ENCODE measurements at places on chromosomes 5 and 9.
A peak's percentile ranks its signal among the peaks of the same experiment; 100 is the strongest.

GRCh38 chr5:163504079-163504931 lies 1.1 kb upstream of the MAT2B start:
- DNase-seq, result peak; percentile 78

DNA sequence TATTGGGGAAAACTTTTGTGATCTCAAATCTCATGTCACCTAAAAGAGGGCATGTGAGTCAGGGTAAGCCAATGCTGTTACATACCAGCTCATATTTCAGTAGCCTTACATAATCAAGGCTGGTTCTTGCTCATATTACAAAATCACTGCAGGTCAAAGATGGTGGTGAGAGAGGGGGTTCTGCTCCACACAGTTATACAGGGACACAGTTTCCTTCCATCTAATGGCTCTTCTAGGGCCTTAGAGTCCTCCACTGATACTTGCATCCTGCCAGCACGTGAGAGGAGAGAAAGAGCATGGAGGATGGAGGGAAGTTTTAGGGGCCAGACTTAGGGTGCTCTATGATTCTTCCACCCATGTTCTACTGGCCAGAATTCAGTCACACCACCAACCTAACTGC lies 130.0 kb downstream of the LIFR start:
- no peak for DNase-seq

DNA sequence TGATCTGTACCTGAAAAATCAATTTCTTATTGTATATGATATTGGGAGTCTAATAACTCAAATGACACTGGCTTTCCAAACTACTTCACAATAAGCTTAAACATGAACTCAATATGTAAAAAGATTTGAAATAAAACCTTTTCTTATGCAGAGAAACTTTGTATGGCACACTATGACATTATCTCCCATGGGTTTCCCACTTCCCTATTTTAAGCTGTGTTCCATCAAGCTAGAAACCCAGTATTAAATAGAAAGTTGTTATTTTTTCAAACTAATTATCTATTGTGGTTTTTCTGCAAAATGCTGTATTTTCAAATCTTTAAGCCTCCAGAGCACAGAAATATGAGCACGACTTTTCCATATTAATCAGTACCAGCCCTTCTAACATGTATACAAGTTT lies 174.7 kb downstream of the NFIB start:
- no peak for DNase-seq

- peak; percentile 64 for DNase-seq
Observed at GRCh38 chr5:93058309-93058708, 522.7 kb downstream of the NR2F1-AS1 start.

DNA sequence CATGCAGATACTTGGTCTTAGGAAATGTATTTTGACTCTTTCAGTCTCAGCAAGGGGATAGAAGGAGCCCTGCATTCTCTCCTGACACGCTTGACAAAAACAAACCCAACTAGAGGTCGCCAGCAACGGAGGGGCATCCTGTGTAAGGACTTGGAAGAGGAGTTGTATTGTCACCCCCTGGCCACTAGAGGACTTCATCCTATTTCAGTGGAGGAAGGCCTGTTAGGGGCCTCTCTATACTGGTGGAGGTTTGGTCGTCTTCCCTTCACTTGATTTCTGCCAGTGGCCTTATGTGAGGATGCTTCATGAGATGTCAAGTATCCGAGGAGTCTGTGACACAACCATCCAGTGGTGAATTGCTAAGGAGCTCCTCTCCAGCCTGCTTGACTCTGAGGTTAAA lies 122.8 kb upstream of the STC2 start:
- DNase-seq, result no peak

GRCh38 chr9:96435345-96435744 lies 14.6 kb upstream of the HABP4 start:
- DNase-seq, result no peak

DNA sequence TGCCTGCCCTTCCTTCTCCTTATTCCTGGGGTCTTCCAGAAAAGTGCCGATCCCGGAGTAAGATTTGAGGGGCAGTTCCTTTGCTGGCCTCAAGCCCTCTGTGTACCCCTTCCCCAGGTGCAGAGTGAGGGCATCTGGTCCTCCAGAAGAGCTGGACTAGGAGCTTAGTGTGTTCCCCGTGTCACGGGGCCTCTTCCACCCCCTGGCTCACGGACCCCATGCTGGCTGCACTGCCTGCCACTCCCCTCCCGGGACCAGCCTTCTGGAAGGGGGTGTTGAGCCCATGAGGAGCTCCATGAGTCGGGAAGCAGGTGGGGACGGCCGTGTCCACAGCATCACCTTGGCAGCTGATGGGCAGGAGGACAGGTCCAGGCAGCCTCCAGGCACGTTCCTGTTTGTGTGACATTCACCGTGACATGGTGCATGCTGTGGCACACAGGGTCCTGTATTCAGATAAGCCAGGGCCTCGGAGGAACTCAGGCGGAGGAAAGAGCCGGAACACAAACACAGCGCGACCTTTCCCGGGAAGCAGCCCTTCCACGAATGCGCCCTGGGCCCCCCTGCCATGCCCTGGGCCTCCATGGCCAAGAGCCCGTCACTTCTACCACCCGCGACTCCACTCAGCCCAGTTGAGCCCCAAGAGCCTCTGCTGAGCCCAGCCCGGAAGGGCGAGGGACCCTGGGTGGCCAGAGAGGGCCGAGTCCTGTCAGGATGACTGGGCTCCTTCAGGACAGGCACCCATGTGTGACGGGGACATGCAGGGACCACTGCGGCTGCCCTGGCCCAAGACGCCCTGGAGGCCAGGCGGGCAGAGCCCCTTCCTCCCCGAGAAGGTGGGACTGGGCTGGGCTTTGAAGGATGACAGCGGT lies 5.9 kb upstream of the LCN1 start:
- DNase-seq, result no peak

DNA sequence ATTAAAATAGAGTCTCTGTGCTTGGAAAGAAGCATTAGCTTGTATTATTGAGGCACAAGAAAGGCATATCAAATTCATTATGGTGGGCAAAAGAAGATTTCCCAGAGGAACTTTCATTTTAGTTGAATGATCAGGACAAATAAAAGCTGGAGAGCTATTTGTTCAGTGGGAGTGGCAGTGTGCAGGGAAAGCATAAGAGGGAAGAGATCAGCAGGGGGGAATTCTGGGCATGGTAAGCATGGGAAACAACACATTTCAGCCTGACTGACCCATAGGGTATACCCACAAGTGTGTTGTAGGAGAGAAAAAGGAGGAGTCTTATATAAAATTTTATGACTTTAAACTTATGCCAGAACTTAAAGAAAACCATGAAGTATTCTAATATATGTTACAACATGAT lies 167.7 kb upstream of the RASA1 start:
- DNase-seq, result peak; percentile 23

DNA sequence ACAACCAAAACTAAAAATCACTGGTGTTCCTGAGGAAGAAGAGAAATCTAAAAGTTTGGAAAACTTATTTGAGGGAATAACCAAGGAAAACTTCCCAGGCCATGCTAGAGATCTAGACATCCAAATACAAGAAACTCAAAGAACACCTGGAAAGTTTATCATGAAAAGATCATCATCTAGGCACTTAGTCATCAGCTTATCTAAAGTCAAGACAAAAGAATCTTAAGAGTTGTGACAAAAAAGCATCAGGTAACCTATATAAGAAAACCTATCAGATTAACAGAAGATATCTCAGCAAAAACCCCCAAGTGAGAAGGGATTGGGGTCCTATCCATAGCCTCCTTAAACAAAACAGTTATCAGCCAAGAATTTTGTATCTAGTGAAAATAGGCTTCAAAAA lies 17.1 kb upstream of the SPEF2 start:
- no peak for DNase-seq

- no peak for DNase-seq
Observed at GRCh38 chr5:17831279-17831678, 197.0 kb downstream of the TAF11L14 start.

- DNase-seq, result peak; percentile 46
Observed at GRCh38 chr9:88531920-88532698, 2.9 kb upstream of the NXNL2 start.

- DNase-seq, result no peak
Observed at GRCh38 chr5:38121420-38121819, 136.9 kb upstream of the EGFLAM start.

GRCh38 chr9:82546136-82546535 lies 516.8 kb downstream of the RASEF start:
- DNase-seq, result no peak

DNA sequence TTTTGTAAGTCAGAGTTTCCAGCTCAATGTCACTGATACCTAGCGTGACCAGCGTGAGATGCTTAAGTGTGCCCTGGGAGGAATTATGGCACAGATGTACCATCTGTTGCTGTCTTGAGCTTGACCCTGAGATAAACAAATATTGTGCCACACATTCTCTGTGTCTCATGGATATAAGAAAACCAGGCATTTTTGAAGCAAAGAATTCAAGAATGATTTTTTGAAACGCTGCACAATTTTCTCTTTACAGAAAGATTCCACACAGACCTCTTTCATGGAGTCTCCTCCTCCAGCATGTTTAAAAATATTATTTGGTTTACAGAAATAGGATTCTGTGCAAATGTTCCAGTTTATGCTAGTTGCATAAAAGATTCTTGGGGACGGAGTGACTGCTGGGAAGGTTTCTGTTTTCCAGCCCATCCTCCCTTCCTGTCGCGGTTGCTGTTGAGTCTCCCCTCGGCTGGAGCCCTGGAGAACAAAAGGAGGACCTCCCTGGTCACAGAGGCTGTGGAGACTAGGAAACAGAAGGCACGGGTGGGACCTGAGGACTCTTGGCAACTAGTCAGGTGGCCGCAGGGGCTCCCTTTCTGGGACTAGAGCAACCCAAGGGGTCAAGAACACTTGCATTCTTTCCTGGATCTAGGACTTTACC lies 120.8 kb downstream of the RASGRF2 start:
- no peak for DNase-seq

DNA sequence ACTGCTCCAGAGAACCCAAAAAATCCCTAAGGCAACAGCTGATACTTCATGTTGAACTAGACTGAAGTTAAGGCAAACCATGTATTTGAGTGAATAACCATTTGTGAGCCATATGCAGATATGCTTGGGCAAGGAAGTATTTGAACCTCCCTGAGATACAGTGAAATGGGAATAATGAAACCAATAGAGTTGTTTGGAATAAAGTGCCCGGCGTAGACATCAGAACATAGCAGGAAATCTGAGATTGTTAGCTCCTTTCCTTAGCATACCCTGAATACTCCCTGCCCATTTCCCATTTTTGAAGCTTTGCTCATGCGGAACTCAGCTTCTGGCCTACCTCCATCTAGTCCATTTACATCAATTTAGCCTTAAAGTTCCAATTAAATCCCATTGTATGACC lies 611.9 kb downstream of the EFNA5 start:
- DNase-seq, result no peak

- no peak for DNase-seq
Observed at GRCh38 chr9:109417054-109417453, 81.1 kb downstream of the PTPN3 start.

DNA sequence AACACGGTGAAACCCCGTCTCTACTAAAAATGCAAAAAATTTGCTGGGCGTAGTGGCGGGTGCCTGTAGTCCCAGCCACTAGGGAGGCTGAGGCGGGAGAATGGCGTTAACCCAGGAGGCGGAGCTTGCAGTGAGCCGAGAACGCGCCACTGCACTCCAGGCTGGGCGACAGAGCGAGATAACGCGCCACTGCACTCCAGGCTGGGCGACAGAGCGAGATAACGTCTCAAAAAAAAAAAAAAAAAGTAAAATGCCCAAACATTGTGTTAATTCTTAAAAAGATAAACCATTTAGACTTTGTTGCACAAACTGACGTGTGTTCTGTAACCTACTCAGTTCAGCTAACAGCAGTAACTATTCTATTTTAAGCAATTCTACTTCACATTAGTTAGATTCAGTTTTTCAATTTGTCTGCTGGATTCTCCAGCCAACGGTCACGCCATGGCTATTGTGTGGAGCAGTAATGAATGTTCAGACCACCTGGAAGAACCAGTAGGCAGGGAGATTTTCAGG lies 119.3 kb upstream of the MAN2A1 start:
- DNase-seq, result no peak

All from astrocyte of the spinal cord (primary cell).